Forelimb muscle (tissue), 1 donor: ENCODE measurements at places on chromosomes 2 and 18. TPM values are rescaled to one million over a fixed set of nuclear protein-coding genes. Genes with fewer than 3 reads are reported as not detected.

DNA sequence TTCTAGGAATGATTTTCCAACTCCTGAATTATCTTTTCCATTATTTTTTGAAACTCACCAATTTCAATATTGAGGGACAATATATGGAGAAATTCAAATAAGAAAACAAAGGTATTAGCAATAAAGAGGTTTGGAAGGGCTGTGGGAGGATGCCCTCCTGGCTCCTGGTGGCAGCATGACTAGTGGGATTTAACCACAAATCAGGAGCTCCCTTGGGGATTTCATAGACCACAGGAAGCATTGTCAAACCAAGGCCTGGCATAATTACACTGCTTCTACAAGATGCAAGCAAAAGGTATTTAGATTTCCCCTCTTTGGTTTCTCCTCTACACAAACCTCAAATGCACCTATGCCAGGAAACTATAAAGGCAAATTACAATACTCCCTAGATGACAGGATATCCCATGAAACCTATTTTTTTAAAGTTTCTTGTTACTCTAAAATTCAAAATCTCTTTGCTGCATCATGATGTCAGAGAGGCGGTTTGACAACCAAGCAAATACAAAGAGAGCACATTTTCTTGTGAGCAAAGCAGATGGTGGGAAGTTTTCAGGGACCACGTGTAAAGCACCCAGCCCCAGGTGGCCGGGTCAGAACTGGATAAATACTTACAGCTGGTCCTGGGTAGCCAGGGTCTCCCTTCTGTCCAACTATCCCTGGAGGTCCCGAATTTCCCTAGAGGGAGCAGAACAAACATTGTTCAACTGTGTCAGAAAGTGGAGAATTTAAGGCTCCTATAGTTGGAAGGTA lies 67.9 kb downstream of the COL6A3 start:
- no peak for DNase-seq

- no peak for DNase-seq
Measured at GRCh38 chr18:55833543-55833942, 245.6 kb upstream of the TCF4 start.

- no peak for DNase-seq
Measured at GRCh38 chr18:76984193-76985155, 148.1 kb downstream of the MBP start.

DNA sequence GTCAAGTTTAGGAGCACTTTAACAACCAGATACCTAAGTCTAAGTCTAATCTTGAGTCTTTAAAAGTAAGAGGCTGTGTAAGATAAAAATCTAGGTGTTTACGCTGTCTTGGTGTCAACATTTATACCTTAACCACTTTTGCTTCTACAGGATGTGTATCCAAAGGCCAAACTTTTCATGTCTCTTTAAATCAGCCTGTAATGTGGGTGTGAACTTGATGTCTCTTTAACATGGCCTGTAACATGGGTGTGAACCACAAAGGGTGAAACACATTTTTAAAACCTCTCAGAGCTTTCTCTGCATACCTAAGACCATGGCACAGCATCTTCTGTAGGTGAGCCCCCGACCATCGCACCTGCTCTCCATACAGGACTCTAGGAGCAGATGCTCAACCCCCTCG lies 40.4 kb downstream of the SH3YL1 start:
- no peak for DNase-seq

The TBC1D8 gene
- polyA plus RNA-seq = 26.2 TPM

The MAP3K19 gene
- not detected for polyA plus RNA-seq

The MC5R gene
- 3.1 TPM for polyA plus RNA-seq

The DTYMK gene
- polyA plus RNA-seq = 24.8 TPM

The DSG1 gene
- polyA plus RNA-seq = not detected
